ENCODE measurements at places on chromosomes 1 and 21.

GRCh38 chr1:110523011-110523410 lies 4.0 kb upstream of the KCNA10 start:
- no peak for DNase-seq

DNA sequence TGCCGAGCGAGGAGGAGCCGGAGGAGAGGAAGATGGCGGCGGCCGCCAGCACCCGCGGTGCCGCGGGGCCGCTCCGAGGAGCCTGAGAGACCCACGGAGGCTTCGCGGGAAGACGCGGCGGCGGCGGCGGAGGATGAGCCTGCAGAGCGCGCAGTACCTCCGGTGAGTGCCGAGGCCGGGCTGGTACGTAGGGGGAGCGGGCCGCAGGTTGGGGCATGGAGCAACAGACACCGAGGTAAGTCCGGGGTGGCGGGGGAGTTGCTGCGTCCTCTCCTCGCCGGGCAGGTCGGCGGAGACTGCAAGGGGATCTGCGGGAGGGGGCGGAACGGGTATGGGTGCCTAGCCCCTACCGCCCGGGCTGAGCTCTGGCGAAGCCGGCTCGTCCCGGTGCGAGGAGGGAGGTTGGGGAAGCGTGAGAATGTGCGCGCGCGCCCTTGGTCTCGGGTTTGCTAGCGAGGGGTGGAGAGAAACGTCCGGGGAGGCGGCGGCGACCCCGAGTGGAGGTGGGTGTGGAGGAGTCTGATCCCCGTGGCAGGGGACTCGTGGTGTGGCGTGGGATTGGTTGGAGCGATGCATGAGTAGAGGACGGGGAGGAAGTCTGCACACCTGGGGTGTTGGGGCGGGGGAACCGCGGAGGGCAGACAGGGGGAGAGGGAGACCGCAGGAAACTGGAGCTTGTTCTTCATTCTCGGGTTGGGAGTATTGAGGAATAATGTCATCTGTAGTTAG lies at the start of gene SMG7:
TSS of gene SMG7 (plus strand) at position 12 of the 729 bp plus-strand sequence. CDS start at position 134, 122 bp downstream.
- DNase-seq: peak; percentile 40

- peak; percentile 50 for DNase-seq
Measured at GRCh38 chr21:33403786-33404585, 773 bp downstream of the IFNGR2 start.

GRCh38 chr1:46485564-46486431 lies 3.8 kb upstream of the DMBX1 start:
- DNase-seq: no peak

- no peak for DNase-seq
Measured at GRCh38 chr1:7259955-7260354, 474.7 kb downstream of the CAMTA1 start.

GRCh38 chr1:15151377-15151806 lies 2.2 kb upstream of the TMEM51 start:
- no peak for DNase-seq

DNA sequence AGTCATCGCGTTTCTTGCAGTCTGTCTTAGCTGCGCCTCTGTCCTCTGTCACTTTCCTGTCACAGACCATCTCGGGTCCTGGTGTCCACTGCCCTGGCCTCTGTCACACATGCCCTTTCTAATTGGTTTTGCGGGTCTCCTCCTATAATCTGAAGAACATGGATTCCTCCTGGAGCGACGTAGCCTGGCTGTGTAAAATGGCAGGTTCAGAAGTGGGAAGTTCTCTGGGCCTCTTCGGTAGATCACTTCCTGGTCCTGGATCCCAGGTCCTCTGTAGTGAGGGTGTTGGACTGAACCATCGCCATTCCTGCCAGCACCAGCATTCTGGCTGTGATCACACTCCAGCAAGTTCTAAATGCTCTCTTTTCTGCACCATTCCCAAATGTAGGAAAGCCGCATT lies 857 bp downstream of the FAM3B start:
- DNase-seq: no peak

DNA sequence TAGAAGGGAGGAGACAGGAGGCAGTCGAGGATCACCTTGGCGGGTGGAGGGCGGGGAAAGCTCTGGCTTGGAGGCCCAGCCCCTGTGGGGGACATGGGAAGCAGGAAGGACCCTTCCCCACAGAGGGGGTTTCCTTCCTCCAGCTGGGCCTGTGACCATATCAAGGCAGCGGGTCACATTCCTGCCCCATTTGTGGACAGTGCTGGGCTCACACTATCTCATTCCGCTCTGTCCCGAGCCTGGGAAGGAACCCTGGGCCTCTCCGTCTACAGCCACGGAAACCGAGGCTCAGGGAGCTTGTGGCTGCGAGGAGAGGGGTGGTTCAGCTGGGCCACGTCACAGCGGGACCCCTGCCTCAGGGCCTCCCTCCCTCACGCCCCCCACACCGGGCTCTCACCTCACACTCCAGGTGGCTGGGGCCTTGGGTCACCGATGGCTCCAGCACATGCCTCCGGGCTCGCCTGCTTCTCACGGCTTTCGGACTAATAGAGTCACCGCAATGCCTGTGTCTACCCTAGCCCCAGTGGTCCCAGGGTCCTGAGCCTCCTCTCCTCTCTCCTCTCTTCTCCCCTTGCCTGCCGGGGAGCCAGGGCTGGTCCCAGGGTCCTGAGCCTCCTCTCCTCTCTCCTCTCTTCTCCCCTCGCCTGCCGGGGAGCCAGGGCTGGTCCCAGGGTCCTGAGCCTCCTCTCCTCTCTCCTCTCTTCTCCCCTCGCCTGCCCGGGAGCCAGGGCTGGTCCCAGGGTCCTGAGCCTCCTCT lies 56.4 kb downstream of the SLC19A1 start:
- no peak for DNase-seq

DNA sequence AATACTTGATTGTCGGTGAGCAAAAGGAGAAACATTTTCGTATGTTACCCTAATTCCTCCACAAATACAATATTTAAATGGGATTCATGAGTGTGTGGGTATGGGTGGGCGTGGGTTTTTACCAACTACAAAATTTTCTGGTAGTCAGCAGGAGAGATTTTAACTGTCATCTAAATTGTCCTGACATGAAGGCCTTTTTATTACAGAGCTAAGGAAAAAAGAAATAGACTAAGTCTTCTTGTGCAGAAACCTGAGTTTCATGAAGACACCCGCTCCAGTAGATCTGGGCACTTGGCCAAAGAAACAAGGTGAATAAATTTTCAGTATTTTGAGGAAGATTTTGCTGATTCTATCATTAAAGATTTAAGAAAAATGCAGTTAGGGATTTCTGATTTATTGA lies 752 bp downstream of the RGS18 start:
- DNase-seq: no peak

DNA sequence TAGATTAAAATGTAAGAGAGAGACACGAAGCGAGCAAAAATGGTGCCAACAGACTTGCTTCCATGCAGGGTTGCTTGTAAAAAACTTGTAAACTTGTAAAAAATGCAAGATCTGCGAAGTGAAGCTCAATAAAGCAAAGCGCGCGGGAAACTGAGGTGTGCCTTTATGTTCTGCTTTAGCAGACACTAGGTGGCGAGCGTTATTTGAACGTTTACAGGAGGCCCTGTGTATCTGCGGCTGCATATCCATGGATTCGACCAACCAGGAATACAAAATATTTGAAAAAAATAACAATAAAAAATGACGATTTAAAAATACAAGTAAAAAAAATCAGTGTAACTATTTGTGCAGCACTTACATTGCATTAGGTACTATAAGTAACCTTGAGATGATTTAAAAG lies 1.5 kb downstream of the UBE2G2 start:
- peak; percentile 39 for DNase-seq

DNA sequence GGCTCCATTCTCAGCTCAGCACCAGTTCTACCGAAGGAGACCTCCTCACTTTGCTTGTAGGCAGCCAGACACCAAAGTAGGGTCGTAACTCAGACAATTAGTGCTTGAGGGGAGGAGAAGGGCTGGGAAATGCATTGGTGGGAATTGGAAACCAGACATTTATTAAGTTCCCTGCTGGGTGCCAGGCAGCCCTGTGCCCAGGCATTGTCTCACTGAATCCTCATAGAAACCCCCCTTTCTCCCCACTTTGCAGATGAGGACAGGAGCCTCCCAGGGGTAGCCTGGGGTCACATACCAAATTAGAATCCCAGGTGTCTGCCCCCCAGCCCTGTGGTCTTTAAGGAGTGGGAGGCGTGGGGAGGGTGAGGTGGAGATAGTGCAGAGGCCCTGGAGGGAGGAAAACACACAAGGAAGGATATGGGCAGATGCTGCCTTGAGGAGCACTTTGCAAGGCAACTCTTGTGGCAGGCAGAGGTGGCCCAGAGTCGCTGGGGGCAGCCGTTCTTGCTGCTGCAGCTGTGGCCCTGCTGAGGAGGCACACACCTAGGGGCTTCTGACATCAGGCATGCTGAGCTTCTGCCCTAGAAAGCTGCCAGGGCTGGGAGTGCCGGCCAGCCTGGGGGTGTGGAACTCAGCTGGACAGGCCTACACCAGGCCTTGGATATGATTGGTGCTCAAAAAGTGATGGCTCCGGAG lies 29.4 kb downstream of the CDK18 start:
- no peak for DNase-seq

DNA sequence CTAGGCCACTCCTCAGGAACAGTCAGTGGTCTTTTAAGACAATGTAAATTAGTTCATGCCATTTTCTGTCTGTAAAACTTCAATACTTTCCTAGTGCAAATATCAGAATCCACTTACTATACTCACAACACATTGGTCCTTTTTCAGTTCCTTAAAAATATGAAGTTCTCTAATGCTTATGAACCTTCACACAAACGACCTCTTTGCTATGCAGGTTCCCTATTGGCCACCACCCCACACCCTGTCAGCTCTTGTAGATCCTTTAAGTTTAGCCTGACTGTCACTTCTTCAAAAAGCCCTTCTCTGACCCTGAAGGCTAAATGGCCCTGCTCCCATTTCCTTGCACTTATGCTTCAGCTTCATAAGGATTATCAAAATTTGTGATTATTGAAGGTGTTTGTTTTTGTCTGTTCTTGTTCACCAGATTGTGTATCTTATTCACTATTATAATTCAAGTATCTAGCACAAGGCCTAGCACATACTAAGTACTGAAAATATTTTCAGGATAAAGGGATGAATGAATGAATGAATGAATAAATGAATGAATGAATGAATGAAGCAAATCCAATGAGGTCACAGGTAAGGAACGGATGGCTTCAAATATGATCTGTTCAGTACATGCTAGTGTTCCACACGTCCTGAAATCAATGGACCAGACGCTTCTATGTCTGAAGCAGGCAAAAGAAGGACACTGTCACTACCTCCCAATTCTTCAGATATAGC lies 373.9 kb downstream of the VAV3 start:
- DNase-seq: no peak

GRCh38 chr1:240693844-240694243 lies 81.9 kb upstream of the GREM2 start:
- DNase-seq: no peak

DNA sequence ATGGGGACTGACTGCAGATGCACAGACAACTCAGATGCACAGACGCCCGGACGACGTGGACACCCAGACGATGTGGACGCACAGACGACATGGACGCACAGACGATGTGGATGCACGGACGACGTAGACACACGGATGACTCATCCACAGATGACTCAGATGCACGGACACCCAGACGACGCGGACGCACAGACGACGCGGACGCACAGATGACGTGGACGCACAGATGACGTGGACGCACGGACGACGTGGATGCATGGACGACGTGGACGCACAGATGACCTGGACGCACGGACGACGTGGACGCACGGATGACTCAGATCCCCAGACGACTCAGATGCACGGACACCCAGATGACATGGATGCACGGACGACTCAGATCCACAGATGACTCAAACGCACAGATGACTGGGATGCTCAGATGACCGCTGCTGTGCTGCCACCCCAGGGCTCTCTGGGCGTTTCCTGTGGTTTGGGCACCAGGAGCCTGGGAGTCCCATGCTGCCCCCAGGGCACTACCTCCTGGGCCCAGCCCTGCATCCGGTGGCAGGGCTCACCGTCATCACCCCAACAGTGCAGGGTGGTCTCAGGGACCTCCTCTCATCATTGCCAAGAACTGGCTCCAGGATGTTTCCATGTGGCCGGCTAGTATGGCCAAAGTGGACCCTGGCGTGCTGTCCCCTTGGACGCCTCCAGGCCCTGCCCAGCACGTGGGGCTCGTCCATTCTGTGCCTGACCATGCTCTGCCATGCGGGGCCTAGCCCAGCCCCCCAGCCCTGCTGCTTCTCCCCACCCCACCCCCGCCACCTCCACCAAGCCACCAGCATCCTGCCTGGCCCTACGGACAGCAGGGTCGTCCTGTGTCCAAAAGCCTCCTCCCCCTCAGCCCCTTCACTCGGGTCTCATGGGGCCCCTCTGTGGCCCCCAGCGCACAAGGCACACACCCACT lies 14.0 kb downstream of the FAAP20 start:
- peak; percentile 73 for DNase-seq

GRCh38 chr1:234119431-234119830 lies 215.0 kb downstream of the SLC35F3 start:
- no peak for DNase-seq

- DNase-seq: no peak
Measured at GRCh38 chr1:25467193-25467592, 36.5 kb downstream of the MACO1 start.

DNA sequence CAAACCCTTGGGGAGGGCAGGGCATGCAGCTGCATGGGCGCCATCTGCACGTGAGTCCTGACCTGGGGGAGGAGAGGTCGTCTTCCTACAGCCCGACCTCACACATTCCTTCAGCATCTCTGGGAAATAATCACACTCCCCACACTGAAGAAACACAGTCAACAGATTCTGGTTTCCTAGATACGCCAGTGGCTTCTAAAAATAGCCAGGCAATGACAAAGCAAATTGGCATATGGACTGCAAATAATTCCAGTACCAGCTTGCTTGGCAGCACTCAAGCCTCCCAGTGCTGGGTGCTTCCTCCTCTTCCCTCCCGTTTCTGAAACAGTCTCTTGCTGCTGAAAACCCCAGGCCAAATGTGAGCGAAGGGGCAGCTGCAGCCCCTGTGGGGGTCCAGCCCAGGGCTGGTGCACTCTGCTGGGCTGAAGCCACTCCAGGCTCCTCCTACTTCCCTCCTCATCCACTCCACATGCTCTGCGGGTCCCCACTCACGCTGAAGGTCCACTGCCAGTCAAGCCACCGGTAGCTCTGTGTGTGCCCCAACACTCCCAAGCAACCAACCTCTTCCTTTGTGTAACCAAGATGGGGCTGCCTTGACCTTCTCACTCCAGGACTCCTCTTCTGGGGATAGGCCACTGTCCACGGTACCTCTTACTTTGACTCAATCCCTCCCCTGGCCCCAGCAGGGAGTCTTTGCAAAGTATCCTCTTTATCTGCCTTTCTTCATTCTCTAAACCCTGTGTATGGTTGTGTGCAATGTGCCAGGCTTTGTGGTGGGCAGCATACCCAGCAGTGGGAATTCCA lies 69.0 kb downstream of the KCND3 start:
- peak; percentile 57 for DNase-seq

GRCh38 chr1:221669441-221669840 lies 72.4 kb downstream of the DUSP10 start:
- DNase-seq: no peak

DNA sequence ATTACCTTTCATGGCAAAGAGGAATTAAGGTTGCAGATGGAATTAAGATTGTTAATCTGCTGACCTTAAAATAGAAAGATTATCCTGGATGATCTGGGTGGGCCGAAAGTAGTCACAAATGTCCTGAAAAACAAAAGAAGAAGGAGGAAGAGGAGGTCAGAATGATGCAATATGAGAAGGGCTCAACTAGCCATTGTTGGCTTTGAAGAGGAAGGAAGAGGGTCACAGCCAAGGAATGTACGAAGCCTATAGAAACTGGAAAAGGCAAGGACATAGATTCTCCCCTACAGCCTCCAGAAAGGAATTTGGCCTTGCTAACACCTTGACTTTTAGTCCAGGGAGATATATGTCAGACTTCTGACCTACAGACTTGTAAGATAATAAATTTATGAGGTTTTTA lies 39.4 kb upstream of the FMOD start:
- DNase-seq: no peak

- no peak for DNase-seq
Measured at GRCh38 chr1:174324939-174325338, 122.8 kb upstream of the GPR52 start.
